ENCODE measurements at places on chromosomes 13 and 19.

DNA sequence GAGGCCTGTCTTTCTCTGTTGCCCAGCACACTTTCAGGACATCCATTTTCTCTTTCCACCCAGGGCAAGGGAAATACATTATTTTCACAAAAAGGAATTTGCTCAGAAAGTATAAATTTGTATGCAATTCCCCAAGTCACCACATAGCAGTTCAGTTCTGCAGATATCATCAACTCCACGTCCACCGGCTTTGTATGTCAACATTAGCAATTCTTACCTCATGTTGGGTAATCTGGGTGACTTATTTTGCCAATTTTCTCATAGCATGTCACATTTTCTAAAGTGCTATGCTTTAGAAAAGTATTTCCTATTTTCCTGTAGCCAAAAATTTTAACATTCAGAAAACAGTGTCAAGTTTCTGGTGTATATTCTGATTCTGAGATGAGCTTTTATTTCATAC lies 501.8 kb downstream of the EFNB2 start:
- no peak for DNase-seq

DNA sequence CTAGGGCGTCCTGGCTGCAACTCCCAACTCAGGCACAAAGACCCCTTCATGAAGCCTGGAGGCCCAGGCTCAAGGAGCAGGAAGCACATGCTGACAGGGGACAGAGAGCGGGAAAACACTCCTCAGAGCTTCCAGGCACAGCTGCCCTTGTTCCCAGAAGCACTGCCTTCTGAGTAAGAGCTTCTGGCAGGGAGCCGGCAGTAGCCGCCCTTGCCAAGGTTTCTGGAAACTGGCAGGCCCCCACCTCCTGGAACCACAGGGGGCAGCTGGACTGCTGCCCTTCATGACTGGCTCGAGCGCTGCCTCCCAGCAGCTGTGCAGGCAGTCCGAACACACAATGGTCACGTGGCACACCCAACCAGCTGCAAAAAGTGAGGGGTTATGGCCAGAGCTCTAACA lies 33.6 kb upstream of the EPHX3 start:
- DNase-seq: no peak

DNA sequence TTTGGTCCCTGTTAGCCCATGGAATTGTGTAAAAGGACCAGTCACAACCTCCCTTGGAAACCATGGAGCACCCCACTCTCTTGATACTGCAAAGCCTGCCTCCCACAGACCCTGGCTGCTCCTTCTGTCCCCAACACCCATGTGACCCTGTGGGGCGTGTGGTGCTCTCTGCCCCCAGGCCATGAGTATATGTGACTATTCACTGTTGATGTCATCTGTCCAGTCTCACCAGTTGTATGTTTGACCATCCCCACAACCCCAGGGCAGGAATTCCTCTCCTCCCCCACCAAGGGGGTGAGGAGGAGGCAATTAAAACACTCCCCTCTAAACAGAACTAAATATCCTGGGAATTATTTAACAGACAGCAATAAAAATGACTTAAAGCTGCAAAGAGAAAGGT lies 35.2 kb downstream of the KCTD15 start:
- DNase-seq: no peak

DNA sequence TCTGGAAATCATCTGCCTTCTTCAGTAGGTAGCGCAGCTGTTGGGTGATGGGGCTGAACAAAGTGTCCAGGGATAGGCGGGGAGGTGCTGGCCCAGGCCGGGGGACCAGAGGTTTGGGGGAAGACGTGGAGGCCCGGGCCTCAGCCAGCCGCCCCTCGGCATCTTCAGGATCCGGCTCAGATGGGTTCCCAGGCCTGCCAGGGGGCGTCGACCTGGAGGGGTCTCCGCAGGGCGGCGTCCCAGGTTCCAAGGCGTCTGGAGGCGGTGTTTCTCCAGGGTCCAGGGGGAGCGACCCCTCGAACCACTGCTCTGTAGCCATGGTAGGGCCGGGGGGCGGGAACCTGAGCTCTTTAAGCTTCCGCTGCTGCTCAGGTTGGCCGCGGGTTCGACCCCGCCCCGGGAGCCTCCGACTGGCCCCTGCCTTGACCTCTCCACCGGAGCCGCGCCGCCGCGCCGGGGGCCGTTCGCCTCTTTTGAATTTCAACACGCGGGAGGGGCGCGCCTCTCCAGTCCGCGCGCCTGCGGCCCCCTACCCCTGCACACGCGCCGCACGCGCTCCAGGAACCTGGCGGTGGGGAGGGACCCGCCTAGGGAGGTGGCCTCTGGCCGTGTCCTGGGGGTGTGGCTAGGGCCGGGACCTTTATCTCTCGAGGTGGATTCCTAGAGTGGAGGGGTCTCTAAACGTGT lies at the start of gene C19orf67:
TSS of gene C19orf67 (minus strand) at position 475 of the 687 bp plus-strand sequence. CDS start at position 319, 156 bp downstream.
- DNase-seq: no peak

GRCh38 chr19:31289381-31289880 lies 59.8 kb downstream of the TSHZ3 start:
- DNase-seq: no peak

- peak; percentile 23 for DNase-seq
Measured at GRCh38 chr13:50080911-50081678, 65.9 kb downstream of the KCNRG start.

DNA sequence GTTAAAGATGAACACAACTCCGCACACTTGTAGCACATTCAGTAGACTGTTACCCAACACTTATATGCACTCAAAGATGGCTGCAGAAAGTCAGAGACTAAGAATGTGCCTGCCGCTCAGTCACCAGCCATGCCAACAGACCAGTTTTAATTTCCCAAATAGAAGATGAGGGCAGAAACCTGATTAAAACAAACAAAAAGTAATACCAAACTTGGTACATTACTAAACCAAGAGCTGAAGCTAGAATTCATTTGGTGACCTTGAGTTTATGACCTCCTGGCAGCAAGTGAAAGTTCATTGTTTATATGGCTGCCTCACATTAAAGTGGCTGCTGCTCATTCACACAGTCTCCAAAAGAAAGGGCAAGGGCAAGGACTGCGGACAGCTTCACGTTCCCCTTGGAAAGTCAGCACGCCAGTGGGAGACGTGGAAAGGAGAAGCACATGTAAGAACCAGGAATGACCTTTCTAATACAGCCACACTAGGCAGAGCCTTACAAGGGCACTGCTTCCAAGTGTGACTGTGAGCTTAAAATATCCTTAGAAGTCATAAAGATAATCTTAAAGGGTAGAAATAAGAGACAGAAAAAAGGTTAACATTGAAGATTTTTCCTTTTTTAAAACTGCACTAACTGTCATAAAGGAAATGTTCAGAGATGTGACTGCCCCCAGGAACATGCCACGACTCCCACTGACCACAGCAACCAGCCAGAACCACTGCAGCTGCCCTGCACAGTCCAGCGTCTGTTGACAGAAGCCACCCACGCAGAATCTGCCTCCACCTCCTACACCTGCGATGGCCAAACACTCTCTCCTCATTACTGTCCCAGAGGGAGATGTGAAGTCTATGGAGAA lies 73.5 kb downstream of the STK24 start:
- no peak for DNase-seq

GRCh38 chr13:53151336-53152056 lies 122.9 kb downstream of the OLFM4 start:
- peak; percentile 55 for DNase-seq

DNA sequence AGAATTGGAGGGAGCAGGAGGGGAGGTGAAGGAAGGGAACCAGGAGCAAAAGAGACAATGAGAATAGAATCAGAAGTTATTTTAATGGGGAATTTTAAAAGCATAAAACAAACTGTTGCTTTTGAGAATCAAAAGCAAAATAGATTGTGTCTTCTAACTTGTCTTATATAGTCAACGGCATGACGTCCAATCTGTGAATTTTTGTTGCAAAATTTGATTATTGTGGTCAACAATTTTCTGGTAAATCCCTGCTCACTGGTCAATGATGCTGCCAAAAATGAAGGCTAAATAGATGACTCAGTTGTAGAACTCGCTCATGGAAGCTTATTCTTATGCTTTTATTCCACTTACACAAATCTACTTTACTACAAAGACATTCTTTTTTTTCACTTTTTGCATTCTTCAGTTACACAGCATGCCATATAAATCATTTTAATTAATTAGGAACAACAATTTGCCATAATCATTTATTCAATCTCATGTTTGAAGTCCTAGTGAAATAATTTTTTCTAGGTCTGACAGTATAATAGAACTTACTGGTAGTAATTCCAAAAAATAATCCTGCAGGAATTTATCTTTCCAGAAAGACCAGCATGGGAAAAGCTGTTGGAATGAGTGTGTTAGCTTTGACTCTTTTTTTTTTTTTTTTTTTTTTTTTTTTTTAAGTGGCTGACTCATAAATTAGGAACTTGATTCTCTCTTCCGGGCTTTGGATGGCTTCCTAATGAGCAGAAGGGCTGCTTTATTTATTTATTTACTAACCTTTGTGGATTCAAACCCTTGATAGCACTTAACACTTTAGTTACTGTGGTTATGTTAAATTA lies 256.9 kb downstream of the SPRY2 start:
- peak; percentile 22 for DNase-seq

- no peak for DNase-seq
Measured at GRCh38 chr19:43465468-43466120, at the start of gene LYPD3. Gene LYPD3 (minus strand): TSS chr19:43465608. CDS start chr19:43465571, 37 bp downstream.

- DNase-seq: no peak
Measured at GRCh38 chr13:94849254-94849653, 136.9 kb upstream of the SOX21 start.

DNA sequence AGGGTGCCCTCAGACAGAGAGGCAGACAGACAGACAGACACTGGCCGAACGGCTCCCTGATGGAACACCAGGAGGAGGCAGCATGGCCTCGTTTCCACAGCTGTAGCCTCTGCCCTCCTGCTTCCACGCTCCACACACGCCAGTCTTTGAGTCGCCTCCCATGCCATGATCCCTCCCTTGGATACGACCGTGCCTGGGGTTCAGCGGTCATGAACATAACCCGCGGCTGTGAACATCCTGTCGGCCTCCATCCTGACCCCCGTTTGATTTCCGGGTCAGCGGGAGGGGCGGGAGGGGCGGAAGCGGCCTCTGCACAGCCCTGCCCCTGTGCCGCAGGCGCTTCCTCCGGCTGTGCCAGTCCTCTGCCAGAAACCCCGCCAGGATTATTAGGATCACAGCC lies 23.4 kb downstream of the GP6 start:
- peak; percentile 58 for DNase-seq

- no peak for DNase-seq
Measured at GRCh38 chr19:4774136-4774535, 17.4 kb upstream of the FEM1A start.

DNA sequence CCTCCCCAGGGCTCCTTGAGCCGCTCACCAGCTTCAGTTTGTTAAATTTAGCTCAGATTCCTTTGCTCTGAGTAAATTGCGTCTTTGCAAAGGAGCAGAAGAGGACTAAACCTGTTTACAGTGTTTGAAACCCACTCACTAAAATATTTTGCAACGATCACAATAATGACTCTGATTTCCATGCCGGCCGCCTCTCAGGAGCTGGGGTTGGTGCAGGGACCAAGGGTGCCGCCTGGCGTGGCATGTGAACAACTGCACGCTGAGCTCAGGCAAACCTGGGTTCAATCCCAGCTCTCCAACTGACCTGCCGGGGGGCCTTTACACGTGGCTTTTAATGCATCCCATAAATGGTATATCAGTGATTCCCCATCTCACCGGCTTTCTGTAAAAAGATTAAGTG lies 68.7 kb upstream of the CACNA1A start:
- peak; percentile 55 for DNase-seq

DNA sequence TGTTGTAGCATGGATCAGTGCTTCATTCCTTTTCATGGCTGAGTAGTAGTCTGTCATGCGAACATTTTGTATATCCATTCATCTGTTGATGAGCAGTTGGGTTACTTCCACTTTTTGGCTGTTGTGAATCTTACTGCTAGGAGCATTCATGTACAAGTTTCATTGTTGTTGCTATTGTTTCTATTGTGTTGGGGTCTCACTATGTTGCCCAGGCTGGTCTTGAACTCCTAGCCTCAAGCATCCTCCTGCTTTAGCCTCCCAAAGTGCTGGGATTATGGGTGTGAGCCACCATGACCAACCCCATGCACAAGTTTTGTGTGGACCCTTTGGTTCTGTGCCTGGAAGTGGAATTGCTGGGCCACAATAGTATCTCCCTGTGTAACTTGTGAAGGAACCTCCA lies 15.8 kb downstream of the SLC25A42 start:
- no peak for DNase-seq

DNA sequence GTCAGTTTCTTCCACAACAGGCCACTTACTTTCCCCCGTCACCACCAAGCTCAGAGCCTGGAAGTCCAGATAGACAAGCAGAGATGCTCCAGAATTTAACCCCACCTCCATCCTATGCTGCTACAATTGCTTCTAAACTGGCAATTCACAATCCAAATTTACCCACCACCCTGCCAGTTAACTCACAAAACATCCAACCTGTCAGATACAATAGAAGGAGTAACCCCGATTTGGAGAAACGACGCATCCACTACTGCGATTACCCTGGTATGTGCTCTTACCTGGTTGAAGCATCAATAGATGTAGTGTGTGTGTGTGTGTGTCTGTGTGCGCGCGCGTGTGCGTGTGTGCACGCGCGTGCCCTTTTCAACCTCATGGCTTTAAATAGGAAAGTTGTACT lies 3.7 kb downstream of the KLF5 start:
- no peak for DNase-seq

GRCh38 chr19:54469496-54469934 lies 3.6 kb downstream of the CDC42EP5 start:
- DNase-seq: no peak

- DNase-seq: no peak
Measured at GRCh38 chr13:95541911-95542474, 10.5 kb upstream of the CLDN10 start.

GRCh38 chr19:11737964-11738745 lies 591 bp downstream of the ZNF823 start:
- peak; percentile 14 for DNase-seq

GRCh38 chr19:35818445-35818844 lies 5.8 kb upstream of the PRODH2 start:
- no peak for DNase-seq

- no peak for DNase-seq
Measured at GRCh38 chr13:40350283-40350992, 316.0 kb downstream of the FOXO1 start.

DNA sequence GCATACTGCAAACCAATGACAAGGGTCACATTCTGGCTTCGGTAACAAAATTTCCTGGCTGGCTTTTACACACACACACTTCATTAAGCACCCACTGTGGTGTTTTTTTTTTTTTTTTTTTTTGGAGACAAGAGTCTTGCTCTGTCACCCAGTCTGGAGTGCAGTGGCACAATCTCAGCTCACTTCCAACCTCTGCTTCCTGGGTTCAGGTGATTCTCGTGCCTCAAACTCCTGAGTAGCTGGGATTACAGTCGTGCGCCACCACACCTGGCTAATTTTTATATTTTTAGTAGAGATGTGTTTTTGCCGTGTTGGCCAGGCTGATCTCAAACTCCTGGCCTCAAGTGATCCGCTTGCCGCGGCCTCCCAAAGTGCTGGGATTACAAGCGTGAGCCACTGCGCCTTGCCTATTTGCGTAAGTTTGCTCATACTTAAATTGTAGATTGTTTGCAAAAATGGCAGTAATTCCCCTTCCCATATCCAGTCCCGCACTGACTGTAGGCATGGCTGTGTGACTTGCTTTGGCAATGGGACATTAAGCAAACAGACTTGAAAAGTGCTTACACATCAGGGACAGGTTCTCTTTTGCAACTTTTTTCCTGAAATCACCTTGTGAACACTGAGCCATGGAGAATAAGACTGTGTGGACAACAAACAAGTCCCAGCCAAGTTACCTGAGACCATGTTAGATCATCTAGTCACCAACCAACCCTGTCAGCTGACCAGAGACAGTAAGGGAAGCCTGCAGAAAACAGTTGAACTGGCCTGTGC lies 42.1 kb upstream of the EBPL start:
- DNase-seq: no peak
